ENCODE measurements at places on chromosomes 6 and 20. TPM values are rescaled to one million over a fixed set of nuclear protein-coding genes. Genes with fewer than 3 reads are reported as not detected.
A peak's percentile ranks its signal among the peaks of the same experiment; 100 is the strongest.

Gene BTBD9
- 10.3 TPM for total RNA-seq

Gene NKX2-2
- total RNA-seq, result not detected

Gene CFAP61
- total RNA-seq, result 3.0 TPM

DNA sequence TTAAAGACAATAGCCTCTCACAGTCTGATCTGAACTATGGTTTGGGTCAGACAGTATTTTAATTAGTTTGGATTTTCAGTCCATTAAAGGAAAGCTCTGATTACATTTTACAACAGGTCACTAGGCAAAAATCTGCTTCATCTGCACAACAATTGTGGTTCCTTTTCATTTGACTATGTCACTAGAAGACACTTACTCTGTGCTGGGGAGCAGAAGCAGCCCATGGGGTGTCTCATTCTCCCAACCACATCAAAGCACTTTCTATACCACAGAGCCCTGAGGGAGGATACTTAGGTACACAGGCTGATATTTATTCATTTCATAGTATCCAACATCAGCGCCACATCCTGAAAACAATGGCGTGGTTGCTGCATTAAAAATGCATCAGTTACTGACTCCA, 36.6 kb upstream of the HDAC2 start:
- no peak overlapping the region for H3K4me3 ChIP-seq
- H3K36me3 ChIP-seq, result no peaks in the 10 kb centered on the region
- no peaks in the 10 kb centered on the region for H3K4me1 ChIP-seq
- no peaks in the 10 kb centered on the region for H3K27me3 ChIP-seq

DNA sequence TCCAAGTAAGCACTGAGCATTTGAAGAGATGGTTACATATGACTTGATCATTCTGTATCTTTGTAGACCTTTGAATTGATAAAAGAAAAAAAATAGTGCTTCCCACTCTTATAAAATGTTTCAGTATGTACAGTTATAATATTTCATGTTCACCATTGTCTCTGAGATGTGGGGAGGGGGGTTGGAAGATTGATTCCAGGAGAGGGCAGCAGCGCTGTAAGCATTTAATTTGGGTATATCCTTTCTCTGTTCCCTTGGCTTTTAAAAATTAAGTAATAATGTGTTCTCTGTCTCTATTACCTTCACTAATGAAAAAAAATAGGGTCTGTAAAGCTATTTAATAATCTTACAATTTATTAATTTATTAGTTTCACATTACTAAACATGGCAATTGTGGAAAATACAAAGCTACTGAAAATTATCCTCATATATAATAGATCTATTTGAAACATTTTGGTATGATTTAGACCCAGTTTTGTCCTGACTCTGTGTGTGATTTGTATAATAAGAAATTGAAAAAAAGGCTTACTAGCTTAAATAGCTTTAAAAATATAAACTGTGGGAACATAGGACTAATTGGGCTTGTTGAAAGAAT, 341.2 kb downstream of the CDKAL1 start:
- no peaks in the 10 kb centered on the region for H3K36me3 ChIP-seq
- no peaks in the 10 kb centered on the region for H3K27me3 ChIP-seq
- DNase-seq, result no peak

DNA sequence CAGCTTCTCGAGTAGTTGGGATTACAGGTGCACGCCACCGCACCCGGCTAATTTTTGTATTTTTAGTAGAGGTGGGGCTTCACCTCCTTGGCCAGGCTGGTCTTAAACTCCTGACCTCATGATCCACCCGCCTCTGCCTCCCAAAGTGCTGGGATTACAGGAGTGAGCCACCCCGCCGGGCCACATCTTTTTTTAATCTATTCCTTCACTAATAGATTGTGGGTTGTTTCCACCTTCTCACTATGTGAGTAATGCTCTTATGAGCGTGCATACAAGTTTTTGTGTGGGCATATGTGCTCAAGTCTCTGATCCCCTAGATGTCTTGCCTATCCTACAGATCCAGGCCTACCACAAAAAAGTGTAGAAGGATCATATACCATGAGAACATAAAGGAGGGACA, 30.7 kb downstream of the CARMIL1 start:
- H3K4me1 ChIP-seq, result peaks cover 9% of the 10 kb centered on the region
- H3K4me3 ChIP-seq, result no peak overlapping the region
- no peak for DNase-seq
- H3K27me3 ChIP-seq, result no peaks in the 10 kb centered on the region
- H3K36me3 ChIP-seq, result no peaks in the 10 kb centered on the region

DNA sequence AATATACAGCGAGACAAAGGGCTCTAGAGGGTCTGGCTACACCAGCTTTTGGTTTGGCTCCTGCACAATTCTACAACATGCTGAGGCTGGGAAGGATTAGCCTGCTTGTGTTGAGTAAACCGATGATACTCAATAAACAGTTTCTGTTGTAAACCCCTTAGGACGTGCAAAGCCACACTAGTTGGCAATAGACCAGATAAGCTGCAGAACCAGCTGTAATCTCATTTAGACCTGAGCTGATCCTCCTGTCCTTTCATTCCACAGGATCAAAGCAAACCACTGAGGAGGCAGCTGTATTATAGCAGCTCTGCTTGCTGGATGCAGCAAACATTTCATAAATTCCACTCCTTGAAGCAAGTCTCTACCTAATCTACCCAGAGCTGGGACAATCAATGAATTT, 79.7 kb downstream of the MMS22L start:
- H3K27ac ChIP-seq, result no peak overlapping the region
- H3K4me3 ChIP-seq, result no peak overlapping the region
- no peak for DNase-seq
- no peaks in the 10 kb centered on the region for H3K27me3 ChIP-seq

Gene HIVEP2
- 23.7 TPM for total RNA-seq

- H3K27me3 ChIP-seq, result no peaks in the 10 kb centered on the region
- H3K27ac ChIP-seq, result no peak overlapping the region
- no peak for DNase-seq
- H3K36me3 ChIP-seq, result no peaks in the 10 kb centered on the region
- H3K4me1 ChIP-seq, result no peaks in the 10 kb centered on the region
Measured at GRCh38 chr6:108083349-108083748, 8.8 kb upstream of the OSTM1 start.

DNA sequence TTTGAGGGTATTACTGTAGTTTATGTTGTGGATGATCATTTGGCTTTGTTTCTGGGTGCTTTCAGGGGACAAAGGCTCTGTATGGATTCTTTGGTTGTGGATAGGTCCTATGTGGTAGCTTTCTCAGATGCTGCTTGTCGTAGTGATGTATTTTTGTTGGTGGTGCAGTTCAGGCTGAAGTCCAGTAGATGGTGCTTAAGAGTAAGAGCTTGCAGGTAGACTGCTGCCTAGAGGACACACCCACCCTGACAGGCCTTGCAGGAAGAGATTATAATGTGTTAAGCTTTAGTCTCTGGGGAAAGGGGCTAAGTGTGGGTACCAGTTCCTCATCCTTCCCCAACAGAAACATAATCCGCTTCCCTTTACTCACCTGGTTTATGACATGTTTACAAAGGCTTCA, 62.6 kb upstream of the ADGRB3 start:
- no peak for DNase-seq
- no peaks in the 10 kb centered on the region for H3K4me1 ChIP-seq
- H3K4me3 ChIP-seq, result no peak overlapping the region
- H3K27ac ChIP-seq, result no peak overlapping the region
- H3K36me3 ChIP-seq, result no peaks in the 10 kb centered on the region
- no peaks in the 10 kb centered on the region for H3K27me3 ChIP-seq

DNA sequence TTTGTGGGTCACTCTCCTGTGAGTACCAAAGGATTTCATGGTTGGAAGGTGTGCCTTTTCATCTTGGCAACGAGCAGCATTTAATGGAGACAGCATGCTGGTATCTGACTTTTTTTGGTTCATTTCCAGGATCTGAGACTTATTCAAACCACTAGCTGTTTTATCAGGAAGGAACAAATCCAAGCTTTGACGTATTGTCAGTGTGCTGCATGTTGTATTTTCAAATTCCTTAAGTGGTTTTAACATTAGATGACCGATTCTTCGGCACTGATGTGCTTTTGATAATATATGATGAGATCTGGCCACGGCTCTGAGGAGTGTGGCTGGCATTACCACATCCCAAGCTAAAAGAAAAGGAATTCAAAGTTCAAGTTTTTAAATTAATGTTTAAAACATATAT, 6.4 kb downstream of the RMND1 start:
- H3K4me1 ChIP-seq, result peaks cover 9% of the 10 kb centered on the region
- DNase-seq, result no peak
- H3K27me3 ChIP-seq, result no peaks in the 10 kb centered on the region
- H3K27ac ChIP-seq, result peak overlapping the region; percentile 71

GRCh38 chr6:25392372-25392771, 113.2 kb downstream of the CARMIL1 start:
- H3K4me1 ChIP-seq, result peaks cover 5% of the 10 kb centered on the region
- H3K4me3 ChIP-seq, result no peak overlapping the region
- no peak for DNase-seq
- H3K27me3 ChIP-seq, result no peaks in the 10 kb centered on the region
- no peaks in the 10 kb centered on the region for H3K36me3 ChIP-seq

GRCh38 chr6:130900913-130901312, 73.7 kb downstream of the SMLR1 start:
- H3K4me1 ChIP-seq, result no peaks in the 10 kb centered on the region
- H3K4me3 ChIP-seq, result no peak overlapping the region
- peak; percentile 39 for DNase-seq
- no peaks in the 10 kb centered on the region for H3K27me3 ChIP-seq
- no peak overlapping the region for H3K27ac ChIP-seq

Gene BCAS4
- total RNA-seq, result 3.5 TPM

DNA sequence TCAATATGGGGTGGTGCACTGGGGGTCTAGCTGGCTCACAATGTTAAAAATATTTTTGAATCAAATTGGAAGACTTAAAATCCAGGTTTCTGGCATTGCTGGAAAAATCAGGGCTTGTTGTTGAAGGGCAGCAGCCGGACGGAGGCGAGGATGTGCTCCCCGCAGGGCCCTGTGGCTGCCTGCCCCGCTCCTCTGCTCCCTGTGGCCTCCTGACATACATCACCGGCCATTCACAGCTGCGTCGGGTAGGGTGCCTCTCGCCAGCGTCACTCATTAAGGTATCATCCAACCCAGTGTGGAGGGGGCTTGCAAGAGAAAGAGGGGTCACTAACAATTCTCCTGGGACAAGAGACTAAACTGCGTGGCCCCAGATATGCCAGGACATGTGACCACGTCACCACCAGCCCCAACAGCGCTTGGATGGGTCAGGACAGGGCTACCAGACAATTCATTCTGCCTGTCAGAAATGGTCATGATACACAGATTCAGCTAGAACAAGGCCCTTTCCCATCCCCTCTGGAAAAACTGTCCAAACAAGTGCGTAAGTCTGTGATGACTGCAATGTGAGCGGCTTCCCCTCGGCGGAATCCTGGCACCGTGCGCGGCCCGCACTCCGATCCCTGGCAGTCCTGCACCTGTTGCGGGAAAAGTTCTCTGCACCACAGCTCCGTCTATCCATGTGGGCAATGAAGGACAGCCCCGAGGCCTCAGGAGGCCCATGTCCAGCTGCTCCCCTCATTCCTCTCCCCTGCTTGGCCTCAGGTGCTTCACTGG, 12.0 kb downstream of the GATA5 start:
- no peaks in the 10 kb centered on the region for H3K27me3 ChIP-seq
- H3K4me1 ChIP-seq, result no peaks in the 10 kb centered on the region
- H3K4me3 ChIP-seq, result no peak overlapping the region
- no peak for DNase-seq
- H3K36me3 ChIP-seq, result no peaks in the 10 kb centered on the region

All from uterus (tissue), 4 donors.